Renal cortical epithelial cell (primary cell): ENCODE measurements at places on chromosomes 16 and 17.

DNA sequence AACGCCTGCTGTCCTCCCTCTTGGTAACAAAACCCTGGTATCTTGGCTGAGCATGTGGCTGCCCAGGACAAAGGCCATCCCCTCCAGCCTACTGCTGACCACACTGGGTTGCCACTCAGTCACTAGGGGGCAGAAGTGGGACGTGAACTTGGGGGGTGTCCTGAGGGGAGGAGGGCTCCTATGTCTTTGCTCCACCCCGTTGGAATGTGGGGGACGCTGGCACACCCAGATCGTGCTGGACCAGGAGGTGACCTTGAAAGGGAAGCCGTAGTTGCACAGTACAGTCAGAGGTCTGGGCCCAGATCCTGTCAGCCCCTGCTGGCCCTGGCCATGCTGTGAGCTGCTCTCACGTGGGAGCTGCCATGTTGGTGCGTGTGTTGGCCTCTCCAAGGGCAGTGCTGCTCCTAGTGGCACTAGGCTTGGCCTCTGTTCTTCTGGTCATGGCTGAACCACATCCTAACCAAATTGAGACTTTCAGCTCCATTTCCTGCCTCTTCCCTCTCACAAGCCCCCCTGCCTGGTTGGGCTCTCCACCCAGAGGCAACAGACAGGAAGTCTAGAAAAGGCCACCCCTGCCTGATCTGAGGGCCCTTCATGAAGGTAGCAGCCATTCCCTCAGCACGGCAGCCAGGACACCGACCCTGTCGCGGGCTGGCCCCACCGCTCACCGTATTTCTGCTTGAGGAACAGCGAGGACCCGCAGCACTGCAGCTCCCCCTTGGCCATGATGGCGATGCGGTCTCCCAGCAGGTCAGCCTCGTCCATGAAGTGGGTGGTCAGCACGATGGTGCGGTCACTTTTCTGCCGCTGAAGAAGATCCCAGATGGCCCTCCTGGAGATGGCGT, 29.0 kb upstream of the RNPS1 start:
- peak; percentile 2 for DNase-seq

DNA sequence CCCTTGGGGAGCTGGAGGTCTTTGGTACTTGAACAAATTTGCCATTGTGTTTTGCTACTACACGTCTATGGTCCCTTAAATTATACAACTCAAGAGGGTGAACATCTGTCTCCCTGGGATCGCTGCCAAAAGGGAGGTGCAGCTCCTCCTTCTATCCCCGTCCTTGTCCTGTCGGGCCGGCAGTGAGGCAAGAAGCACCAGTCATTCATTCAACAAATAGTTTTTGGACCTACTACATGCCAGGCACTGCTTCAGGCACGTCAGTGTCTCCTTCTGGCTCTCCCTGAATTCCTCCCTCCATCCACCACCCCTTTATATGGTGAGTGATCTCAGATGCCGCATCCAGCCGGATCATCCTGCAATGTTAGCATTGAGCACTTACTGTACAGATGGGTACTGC, 2.2 kb upstream of the RPL38 start:
- no peak for DNase-seq

- no peak for DNase-seq
Measured at GRCh38 chr17:66928949-66929348, 35.6 kb upstream of the CACNG4 start.

GRCh38 chr17:72404872-72405271, 284.1 kb downstream of the SOX9 start:
- no peak for DNase-seq

DNA sequence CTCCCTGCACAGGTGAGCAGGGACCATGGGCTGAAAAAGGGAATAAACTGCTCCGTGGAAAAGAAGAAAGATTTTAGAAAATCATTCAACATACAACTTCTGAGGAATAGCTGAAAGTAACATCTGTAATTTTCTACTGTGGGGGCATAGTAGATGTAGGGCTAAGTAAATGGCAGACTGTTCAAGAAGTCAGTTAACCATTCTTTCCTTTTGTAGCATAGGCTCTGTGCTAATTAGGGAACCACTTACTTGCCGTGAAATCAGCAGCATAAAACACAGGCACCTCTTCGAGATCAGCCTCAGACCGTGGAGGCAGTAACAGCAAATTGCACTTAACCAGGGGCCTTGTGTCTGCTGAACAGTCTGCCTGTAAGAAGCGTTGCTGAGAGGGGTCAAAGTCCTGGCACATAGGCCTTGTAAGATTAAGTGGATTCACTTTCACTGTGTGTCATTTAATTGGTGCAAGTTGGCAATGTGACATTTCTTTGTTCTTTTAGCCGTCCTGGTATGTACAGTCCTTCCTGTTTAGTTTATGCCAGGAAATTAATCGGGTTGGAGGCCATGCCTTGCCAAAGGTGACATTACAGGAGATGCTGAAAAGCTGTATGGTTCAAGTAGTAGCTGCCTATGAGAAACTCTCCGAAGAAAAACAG, 10.4 kb downstream of the COG1 start:
- peak; percentile 70 for DNase-seq

- DNase-seq: no peak
Measured at GRCh38 chr17:16472539-16472938, 19.5 kb downstream of the LRRC75A start.

DNA sequence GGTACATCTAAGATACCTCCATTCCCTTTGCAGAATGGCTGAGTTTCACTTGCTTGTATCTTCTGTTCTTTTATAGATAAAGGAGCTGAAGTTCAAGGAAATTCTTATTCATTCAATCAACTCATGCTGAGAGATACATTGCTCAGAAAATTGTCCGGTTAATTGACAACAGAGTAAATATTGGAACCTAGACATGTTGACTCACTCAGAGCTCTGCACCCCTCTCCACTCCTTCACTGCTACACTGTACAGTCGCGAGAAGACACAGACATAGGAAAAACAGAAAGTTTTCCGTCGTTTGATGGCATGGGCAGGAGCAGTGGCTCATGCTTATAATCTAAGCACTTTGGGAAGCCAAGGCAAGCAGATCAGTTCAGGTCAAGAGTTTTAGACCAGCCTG, 690.5 kb upstream of the SOX9 start:
- DNase-seq: no peak

DNA sequence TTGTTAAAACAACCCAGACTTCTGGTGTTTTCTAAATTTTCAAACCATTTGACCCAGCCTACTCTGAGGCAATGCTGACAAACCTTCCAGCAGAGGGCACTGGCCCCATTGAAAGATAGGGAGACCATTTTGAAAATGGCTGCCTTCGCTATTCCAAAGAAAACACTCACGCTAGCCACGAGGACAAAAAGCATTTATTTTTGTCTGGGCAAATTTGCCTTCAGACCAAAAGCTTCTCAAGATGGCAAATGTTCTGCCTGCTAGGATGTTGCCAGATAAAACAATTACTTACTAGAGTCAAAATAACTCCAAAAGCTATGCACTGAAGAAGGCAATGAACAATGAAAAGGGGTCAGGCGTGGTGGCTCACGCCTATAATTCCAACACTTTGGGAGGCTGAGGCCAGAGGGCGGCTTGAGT, 296.7 kb upstream of the IRX5 start:
- no peak for DNase-seq

GRCh38 chr17:973053-973452, 6.5 kb downstream of the NXN start:
- no peak for DNase-seq

GRCh38 chr17:43469145-43469544, 14.6 kb upstream of the DHX8 start:
- peak; percentile 96 for DNase-seq

GRCh38 chr16:75000481-75001081, 1.8 kb downstream of the ZNRF1 start:
- peak; percentile 29 for DNase-seq

DNA sequence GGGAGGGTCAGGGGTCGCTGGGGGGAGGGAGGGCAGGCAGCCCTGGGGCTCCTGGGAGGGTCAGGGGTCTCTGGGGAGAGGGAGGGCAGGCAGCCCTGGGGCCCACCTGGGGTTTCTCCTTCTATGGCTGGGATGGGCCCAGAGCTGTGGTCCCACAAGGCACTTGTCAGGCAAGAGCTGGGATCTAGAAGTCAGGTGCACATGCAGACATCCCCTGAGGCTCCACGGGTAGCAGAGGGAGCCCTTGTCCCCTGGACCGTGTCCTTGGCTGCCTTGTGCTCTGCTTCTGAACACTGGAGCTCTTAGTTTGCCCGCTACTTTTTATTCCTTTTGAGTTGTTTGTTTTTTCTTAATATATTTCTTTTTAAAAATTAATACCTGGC, 1.8 kb downstream of the TUBB3 start:
- peak; percentile 34 for DNase-seq

DNA sequence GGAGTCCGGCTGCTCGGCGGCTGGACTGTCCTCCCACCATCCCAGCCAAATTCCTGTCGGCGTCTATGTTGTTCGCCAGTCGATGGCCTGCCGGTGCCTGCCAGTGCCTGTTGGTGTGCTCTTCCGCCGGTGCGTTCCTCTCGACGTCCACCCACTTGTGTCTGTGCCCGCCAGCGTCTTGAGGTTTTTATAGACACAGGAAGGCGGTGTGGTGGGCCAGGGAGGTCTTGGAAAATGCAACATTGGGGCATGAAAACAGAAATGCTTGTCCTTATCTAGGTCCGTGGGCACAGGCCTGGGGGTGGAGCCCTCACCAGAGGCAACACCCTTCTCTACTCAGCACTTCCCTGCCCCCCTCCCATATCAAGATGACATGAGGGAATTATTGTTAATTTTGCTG, 167.8 kb downstream of the IRF8 start:
- DNase-seq: no peak

- no peak for DNase-seq
Measured at GRCh38 chr17:55783684-55784245, 32.9 kb downstream of the PCTP start.

DNA sequence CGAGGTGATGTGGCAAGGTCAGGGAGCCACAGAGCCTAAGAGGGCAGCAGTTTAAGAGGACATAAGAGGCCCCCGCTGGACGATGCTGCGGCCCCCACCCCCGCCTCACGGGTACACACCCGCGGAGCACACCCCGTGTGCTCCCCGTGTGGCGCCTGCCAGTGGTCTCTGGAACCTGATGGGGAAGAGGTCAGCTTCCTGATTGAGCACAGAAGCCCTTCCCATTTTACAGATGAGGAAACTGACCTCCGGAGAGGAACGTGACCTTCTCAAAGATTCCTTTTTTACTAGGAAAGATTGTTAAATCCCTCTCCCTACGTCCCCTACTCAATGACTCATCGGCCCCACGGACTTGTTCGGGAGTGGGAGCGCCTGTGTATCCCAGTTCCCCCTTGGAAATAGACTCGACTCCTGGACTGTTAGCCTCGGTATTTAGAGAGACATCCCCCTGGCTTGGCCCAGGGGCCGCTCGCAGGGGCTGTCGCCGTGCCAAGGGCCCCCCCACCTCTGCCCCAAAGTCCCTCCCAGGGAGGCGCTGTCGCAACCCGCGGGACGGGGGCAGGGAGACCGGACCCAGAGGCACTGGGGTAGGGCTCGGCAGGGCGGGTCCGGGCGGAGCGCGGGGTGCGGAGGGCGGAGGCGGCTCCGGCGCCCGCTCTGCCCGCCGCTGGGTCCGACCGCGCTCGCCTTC, at the start of gene ABCC3:
TSS of gene ABCC3 (plus strand) at position 658 of the 691 bp plus-strand sequence. CDS start 56 bp downstream, outside the sequence.
- DNase-seq: peak; percentile 48

- DNase-seq: no peak
Measured at GRCh38 chr17:43125967-43126910, 1.1 kb upstream of the BRCA1 start.

- no peak for DNase-seq
Measured at GRCh38 chr17:50134206-50135110, 4.5 kb upstream of the SAMD14 start.

GRCh38 chr17:82257473-82257872, 16.0 kb downstream of the CSNK1D start:
- DNase-seq: peak; percentile 54

- no peak for DNase-seq
Measured at GRCh38 chr17:32815460-32815859, 61.5 kb downstream of the MYO1D start.

- no peak for DNase-seq
Measured at GRCh38 chr16:75579281-75579834, 13.2 kb downstream of the GABARAPL2 start.

DNA sequence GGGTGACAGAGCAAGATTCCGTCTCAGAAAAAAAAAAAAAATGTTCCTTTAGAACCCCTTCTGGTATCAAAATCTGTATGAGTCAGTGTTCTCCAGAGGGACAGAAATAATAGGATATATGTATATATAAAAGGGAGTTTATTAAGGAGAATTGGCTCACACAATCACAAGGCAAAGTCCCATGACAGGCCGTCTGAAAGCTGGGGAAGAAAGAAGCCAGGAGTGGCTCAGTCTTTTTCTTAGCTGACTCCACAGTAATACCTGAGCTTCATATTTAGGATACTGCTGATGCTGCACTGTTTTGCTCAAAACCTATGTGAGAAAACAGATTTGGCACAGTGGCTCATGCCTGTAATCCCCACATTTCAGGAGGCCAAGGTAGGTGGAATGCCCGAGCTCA, 22.5 kb downstream of the ZZEF1 start:
- no peak for DNase-seq

- no peak for DNase-seq
Measured at GRCh38 chr17:19978209-19978802, 678 bp upstream of the AKAP10 start.

GRCh38 chr17:73437826-73438225, 126.0 kb upstream of the CDC42EP4 start:
- no peak for DNase-seq

- no peak for DNase-seq
Measured at GRCh38 chr16:52770828-52771227, 223.9 kb upstream of the TOX3 start.

GRCh38 chr16:2687531-2688308, 5.4 kb downstream of the KCTD5 start:
- DNase-seq: no peak

DNA sequence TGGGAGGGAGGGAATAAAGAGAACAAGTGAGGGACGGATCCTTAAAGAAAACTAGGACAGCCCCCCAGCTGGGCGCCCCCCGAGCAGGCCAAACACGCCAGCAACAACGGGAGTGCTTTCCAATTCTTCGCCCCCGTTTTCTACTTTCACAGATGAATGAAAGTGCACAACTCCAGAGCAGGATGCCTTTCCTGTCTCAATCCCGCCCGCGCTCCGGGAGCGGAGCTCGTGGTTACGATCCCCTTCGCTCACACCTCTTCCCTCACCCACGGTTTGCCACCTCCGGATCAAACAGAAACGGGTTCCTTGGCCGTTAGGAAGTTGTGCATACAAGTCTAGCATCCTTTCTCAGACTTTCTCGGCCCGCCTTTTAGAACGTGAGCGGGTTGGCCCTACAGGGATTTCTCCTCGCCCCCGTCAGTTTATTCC, 680 bp downstream of the SKA2 start:
- peak; percentile 27 for DNase-seq
